Natural killer cell treated with Interleukin-12 subunit alpha and Interleukin-12 subunit beta and Interleukin-15 and Interleukin-18, amount 100 ng/mL, for 72 hours (primary cell): ENCODE measurements at places on chromosomes 7 and 10. TPM values are rescaled to one million over a fixed set of nuclear protein-coding genes. Genes with fewer than 3 reads are reported as not detected.
A peak's percentile ranks its signal among the peaks of the same experiment; 100 is the strongest.

Gene MKX
- total RNA-seq: 0.86 TPM

Gene PPP1R3A
- total RNA-seq: not detected

Gene CDHR1
- total RNA-seq: 3.3 TPM

- DNase-seq: no peak
Observed at GRCh38 chr10:122499491-122499941, 38.2 kb downstream of the HTRA1 start.

DNA sequence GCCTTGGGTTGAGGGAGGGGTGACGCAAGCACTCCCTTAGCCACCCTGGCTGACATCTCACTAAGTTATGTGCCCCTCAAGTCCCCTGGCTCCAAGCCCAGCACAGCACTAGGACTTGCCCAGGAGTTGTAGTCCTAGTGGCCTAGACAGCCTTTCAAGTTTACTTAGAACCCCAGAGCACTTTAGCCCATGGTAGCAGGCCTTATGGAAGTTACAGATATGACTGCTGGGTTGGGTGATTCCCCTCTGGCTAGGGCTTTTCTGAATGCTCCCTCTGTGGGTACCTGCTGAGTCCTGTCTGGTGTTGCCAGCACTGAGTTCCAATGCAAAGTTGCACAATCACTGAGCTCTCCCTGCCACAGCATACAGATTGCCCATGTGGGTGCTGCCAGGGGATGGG, 83.2 kb downstream of the AHCYL2 start:
- DNase-seq: no peak

DNA sequence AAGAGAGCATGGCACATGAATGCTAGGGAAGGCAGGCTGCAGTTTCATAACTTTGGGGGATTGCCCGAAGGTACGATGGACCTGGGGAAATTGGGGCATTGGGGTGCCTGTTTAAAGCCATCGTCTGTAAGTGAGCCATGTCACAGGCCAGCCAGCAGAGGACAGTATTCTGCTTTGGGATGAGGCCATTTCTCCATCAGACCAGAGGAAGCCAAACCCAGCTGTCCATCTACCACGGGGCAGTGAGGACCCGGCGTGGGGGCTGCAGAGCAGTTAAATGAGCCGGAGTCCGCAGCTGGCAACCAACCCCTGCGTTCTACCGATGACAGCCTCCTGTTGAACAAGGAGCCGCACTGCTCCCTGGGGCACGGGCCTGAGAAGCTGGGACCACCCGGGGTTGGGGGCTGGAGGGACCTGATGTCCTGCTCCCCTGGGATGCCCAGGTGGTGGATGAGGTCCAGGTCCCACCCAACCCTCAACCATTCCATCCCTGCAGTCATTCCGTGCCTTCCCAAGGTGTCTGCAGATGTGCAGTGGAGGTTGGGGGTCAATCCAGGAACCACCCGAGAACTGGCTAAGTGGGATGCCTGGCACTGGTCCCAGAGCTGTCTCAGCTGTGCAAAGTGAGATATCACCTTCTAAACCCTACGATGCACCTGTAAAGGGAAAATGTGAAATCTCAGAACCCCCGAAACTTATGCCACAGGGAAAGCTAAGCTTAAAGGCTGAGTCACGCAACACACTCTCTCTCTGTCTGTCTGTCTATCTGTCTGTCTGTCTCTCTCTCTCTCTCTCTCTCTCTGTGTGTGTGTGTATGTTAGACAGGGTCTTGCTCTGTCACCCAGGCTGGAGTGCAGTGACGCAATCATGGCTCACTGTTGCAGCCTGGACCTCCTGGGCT, 12.1 kb upstream of the RHBDD2 start:
- DNase-seq: peak; percentile 70

DNA sequence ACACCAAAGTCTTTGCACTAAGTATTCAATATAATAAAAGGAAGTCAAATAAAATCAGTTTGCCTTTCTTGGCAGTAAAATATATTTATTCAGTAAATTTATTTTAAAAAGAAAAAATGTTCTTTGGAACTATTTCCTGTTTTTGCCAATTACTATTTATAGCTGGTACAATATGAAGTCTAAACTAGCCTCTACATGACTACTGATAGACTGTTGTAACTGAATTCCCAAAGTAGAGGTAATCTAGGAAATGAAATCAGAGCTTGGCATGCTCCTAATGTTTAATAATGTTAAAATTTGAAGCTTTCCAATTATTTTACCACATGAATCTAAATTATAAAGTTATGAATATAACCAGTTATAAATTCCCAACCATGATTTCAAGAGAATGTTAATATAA, 385.5 kb downstream of the SEMA3D start:
- DNase-seq: no peak

GRCh38 chr7:82091126-82091684, 321.4 kb upstream of the HGF start:
- no peak for DNase-seq

DNA sequence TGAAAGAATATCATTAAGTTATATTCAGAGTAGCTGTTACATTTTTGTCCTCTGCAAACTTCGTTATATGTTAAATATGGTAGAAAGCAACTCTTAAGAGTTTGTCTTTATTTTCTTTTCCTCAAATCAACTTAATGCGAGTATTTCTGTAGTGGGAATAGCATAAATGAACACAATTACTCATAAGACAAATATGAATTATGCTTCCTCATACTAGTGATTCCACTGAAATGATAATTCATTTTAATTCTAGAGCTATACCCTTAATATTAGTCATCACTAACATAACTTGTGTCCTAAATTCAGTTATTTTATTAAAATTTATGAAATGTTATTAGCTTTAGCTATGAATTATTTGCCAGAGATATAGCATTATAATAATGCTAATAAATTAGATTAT, 820.6 kb upstream of the KCND2 start:
- no peak for DNase-seq

- DNase-seq: no peak
Observed at GRCh38 chr7:151839451-151839921, 37.4 kb downstream of the PRKAG2 start.

DNA sequence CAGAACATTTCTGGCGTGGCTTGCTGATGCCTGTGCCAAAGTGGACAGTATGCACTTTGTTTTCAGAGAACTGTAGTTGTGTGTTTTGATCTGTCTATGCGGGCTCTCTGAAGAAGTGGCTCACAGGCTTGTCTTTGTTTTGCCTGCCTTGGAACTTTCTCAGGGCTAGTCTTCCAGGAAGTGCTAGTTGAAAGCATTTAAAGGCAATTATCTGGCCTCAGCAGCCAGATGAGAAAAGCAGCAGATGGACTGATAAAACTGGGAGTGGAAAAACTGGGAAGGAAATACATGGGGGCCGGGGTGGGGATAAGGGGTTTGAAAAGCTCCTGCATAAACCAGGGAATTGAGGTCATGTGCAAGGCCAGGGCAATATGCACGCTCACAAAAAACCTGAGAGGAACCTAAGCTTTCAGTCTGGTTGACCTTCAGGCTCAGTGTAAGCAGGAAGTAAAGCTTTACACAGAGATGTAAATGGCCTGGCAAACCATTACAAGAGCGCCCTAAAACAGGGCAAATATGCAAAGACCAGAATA, 94.5 kb downstream of the ZNF33B start:
- DNase-seq: no peak

DNA sequence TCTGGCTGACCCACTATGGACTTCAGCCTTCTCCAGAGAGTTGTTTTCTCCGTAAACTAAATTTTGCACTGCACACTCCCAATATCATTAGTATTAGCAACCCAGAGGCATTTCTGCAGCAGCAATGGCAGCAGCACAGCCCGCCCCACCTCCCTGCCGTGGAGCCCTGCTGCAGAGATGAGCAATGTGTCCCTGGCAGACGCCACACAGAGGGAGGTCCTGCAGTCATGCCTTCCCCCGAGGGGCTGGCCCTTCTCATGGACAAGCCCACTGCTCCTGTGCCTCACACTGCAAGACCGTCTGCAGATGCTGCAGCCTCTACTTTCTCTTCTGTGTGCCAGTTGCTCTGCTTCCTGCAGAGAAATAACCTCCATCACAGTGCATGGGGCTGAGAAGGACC, 393.4 kb upstream of the MKI67 start:
- DNase-seq: no peak

GRCh38 chr7:127250312-127251035, 2.3 kb downstream of the GRM8 start:
- DNase-seq: no peak
